Mesendoderm (in vitro differentiated cells): ENCODE measurements at places on chromosomes 3 and 15.

GRCh38 chr15:98651581-98652220, 3.4 kb downstream of the IGF1R start:
- H3K4me3 ChIP-seq = peak overlapping the region; percentile 66
- peaks cover 6% of the 10 kb centered on the region for H3K4me1 ChIP-seq
- DNase-seq = peak; percentile 85
- no peaks in the 10 kb centered on the region for H3K36me3 ChIP-seq
- H3K27me3 ChIP-seq = no peaks in the 10 kb centered on the region
- H3K27ac ChIP-seq = peak overlapping the region; percentile 82

- no peaks in the 10 kb centered on the region for H3K36me3 ChIP-seq
- DNase-seq = peak; percentile 39
- H3K27ac ChIP-seq = no peak overlapping the region
- no peaks in the 10 kb centered on the region for H3K27me3 ChIP-seq
- no peak overlapping the region for H3K4me3 ChIP-seq
Observed at GRCh38 chr3:70871909-70872656, 559.6 kb upstream of the MDFIC2 start.

DNA sequence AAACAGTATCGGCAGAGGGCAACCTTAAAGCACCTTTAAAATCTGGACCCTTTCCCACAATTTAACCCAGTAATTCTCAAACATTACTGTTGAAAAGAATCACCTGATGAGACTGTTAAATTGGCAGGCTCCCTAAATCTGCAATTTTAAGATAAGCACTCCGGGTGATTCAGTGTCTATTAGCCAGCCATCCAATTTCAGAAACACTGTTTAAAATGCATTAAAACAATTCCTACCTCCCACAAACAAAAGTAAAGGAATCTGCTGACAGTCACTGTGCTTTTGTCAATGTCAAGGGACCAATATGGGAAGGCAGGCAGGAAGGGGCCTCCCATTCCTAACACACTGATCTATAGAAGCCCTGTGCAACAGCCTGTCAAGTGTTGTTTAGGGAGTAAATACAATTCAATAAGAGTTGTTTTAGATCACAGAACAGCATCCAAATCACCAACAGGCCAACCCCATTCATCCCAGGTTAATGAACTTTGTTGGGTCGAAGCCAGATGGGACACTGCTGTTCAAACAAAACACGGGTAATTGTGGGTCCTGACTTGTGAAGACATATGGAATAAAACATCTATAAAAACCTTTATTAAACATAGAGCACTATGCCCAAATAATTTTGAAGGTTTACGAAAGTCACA, 21.4 kb downstream of the SIAH2 start:
- no peak overlapping the region for H3K4me3 ChIP-seq
- H3K36me3 ChIP-seq = no peaks in the 10 kb centered on the region
- peaks cover 12% of the 10 kb centered on the region for H3K4me1 ChIP-seq
- H3K27me3 ChIP-seq = no peaks in the 10 kb centered on the region
- DNase-seq = no peak

- no peaks in the 10 kb centered on the region for H3K27me3 ChIP-seq
- DNase-seq = no peak
- no peaks in the 10 kb centered on the region for H3K4me1 ChIP-seq
- H3K27ac ChIP-seq = no peak overlapping the region
Observed at GRCh38 chr15:31046759-31047359, 54.7 kb downstream of the TRPM1 start.

- no peak overlapping the region for H3K4me3 ChIP-seq
- H3K4me1 ChIP-seq = peaks cover 8% of the 10 kb centered on the region
- H3K27ac ChIP-seq = no peak overlapping the region
- DNase-seq = no peak
- no peaks in the 10 kb centered on the region for H3K27me3 ChIP-seq
Observed at GRCh38 chr3:129555616-129556357, 12.8 kb downstream of the H1-8 start.

- no peaks in the 10 kb centered on the region for H3K4me1 ChIP-seq
- H3K27me3 ChIP-seq = no peaks in the 10 kb centered on the region
- H3K36me3 ChIP-seq = no peaks in the 10 kb centered on the region
- H3K27ac ChIP-seq = no peak overlapping the region
- no peak overlapping the region for H3K4me3 ChIP-seq
Observed at GRCh38 chr3:70519913-70520659, 207.6 kb upstream of the MDFIC2 start.

- H3K27ac ChIP-seq = no peak overlapping the region
Observed at GRCh38 chr3:52487788-52488691, 7.1 kb upstream of the STAB1 start.

DNA sequence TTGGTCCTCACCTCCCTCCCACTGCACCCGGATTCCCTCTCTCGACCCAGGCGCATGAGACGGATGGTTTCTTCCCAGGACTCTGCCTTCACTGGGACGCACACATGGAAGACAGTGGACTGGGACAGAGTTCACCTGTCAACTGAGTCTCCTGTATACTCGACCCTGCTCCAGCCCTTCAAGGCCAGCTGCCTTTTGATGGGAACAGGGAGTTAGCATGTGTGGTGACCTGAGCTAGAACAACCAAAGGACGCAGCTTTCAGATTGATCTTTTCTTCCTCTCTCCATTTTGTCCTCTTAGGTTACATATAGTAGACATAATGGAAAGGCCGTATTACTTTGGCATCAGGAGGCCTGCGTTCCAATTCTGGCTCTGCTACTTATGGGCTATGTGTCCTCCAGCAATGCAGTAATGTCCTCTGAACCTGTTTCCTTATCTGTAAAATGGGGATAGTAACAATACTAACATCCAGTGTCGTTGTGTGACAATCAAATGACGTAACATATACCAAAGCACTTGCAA, 94.1 kb downstream of the PEX5L start:
- no peaks in the 10 kb centered on the region for H3K27me3 ChIP-seq
- H3K4me3 ChIP-seq = no peak overlapping the region
- no peak overlapping the region for H3K27ac ChIP-seq
- no peaks in the 10 kb centered on the region for H3K4me1 ChIP-seq
- no peaks in the 10 kb centered on the region for H3K36me3 ChIP-seq

GRCh38 chr3:33041909-33042308, 55.0 kb downstream of the GLB1 start:
- no peak for DNase-seq
- H3K36me3 ChIP-seq = no peaks in the 10 kb centered on the region
- H3K4me3 ChIP-seq = no peak overlapping the region

DNA sequence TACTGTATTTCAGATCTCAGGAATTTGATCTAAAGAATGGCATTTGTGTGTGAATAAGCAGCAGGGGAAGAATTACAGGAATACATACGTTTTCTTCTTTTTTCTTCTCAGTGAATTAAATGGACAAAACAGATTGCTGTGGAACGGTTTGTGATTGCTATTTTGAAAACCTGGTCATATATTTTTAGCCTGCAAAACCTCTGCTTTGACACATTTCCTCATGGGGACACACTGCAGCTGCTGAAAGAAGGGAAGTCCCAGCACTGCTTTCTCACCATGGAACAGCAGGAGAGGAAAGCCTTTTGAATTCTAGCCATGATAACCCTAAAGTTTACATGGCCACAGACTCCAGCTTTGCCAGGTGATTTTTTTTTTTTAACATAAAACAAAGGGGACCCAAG, 315.0 kb downstream of the OXSM start:
- H3K27me3 ChIP-seq = no peaks in the 10 kb centered on the region
- peak; percentile 25 for DNase-seq
- no peak overlapping the region for H3K27ac ChIP-seq
- no peaks in the 10 kb centered on the region for H3K36me3 ChIP-seq
- H3K4me3 ChIP-seq = no peak overlapping the region

GRCh38 chr3:72679540-72680198, 168.6 kb downstream of the SHQ1 start:
- DNase-seq = peak; percentile 67
- no peaks in the 10 kb centered on the region for H3K36me3 ChIP-seq
- no peaks in the 10 kb centered on the region for H3K27me3 ChIP-seq
- H3K27ac ChIP-seq = no peak overlapping the region
- no peaks in the 10 kb centered on the region for H3K4me1 ChIP-seq

DNA sequence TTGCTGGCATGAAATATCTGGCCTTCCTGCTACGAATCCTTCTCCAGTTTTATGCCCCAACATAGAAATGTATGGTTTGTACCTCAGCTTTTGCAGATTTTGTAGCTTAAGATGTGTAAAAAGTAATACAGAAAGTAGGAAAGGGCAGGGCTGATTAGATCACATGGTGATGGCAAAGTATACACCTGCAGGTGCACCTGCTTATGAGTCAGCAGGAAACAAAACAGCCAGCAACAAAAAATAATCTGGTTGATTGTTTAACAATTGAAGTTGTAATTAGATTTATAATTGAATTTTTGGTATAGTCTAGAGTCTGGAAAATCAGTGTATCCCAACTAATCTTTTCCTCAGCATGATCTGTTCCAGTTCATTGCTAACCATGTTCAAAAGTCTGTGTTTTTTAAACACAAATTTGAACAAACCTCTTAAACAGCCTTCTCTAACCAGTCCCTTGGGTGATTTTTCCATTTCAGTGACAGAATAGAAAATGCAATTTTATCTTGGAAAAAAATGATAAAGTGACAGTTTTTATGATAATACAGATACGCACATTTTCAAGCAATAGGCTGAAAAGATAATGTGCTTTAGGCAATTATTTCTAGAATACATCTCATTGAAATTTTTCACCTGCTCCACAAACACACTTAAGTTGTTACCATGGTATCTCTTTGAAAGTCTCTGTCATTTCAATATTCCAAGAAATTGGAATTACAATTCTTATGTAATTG, 477.4 kb downstream of the NAALADL2 start:
- no peaks in the 10 kb centered on the region for H3K36me3 ChIP-seq
- no peak overlapping the region for H3K27ac ChIP-seq
- no peak overlapping the region for H3K4me3 ChIP-seq

DNA sequence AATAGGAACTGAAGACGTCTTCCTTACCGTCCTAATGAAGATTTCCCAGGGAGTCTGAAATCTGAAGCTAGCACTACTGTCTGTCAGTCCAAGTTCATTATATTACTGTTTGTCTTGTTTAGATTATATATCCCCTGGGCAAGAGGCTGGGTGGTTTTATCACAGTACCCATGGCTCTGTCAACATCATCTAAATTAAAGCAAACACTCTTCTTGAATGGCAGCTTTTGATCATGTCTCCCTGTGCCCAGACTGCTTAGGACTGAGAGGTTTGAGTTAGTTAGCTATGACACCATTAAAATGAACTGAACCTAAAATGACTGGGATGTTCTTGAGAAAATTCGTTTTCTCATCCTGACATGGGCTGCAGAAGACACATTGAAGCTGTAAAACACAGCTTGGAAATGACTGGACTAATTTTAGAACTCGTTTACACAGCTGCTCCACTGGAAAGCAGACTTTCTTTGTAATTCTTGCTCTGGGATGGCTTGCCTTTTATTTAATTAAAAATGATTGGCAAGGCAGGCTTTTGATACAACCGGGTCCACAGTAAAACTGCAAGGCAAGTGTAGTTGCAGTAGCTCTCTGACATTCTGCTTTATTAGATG, 243.5 kb downstream of the MFSD1 start:
- H3K4me1 ChIP-seq = no peaks in the 10 kb centered on the region
- no peak for DNase-seq
- no peak overlapping the region for H3K27ac ChIP-seq
- H3K36me3 ChIP-seq = no peaks in the 10 kb centered on the region

DNA sequence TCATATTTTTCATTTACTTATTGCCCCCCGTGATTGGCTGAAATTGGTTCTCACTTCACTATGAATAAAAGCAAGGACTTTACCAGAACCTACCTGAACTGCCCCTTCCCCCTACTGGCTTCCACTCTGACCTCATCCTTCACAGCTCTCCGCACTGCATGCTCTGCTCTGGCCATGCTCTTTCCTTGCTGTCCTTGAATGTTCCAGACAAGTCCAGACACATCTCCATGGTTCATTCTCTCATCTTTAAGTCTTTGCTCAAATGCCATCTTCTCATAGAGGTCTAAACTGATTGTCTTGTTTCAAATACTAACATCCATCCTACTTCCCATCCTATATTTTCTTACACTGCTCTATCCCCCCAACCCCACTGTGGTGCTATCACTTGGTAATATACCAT, 129.4 kb downstream of the CHST2 start:
- DNase-seq = no peak
- no peaks in the 10 kb centered on the region for H3K27me3 ChIP-seq
- H3K27ac ChIP-seq = no peak overlapping the region

GRCh38 chr3:79383402-79384012, 384.3 kb downstream of the ROBO1 start:
- H3K27me3 ChIP-seq = no peaks in the 10 kb centered on the region
- H3K4me3 ChIP-seq = no peak overlapping the region

- DNase-seq = peak; percentile 82
- H3K27me3 ChIP-seq = no peaks in the 10 kb centered on the region
- peaks cover 6% of the 10 kb centered on the region for H3K4me1 ChIP-seq
- H3K27ac ChIP-seq = peak overlapping the region; percentile 34
- H3K36me3 ChIP-seq = no peaks in the 10 kb centered on the region
Observed at GRCh38 chr3:14410503-14411165, 8.2 kb downstream of the SLC6A6 start.

DNA sequence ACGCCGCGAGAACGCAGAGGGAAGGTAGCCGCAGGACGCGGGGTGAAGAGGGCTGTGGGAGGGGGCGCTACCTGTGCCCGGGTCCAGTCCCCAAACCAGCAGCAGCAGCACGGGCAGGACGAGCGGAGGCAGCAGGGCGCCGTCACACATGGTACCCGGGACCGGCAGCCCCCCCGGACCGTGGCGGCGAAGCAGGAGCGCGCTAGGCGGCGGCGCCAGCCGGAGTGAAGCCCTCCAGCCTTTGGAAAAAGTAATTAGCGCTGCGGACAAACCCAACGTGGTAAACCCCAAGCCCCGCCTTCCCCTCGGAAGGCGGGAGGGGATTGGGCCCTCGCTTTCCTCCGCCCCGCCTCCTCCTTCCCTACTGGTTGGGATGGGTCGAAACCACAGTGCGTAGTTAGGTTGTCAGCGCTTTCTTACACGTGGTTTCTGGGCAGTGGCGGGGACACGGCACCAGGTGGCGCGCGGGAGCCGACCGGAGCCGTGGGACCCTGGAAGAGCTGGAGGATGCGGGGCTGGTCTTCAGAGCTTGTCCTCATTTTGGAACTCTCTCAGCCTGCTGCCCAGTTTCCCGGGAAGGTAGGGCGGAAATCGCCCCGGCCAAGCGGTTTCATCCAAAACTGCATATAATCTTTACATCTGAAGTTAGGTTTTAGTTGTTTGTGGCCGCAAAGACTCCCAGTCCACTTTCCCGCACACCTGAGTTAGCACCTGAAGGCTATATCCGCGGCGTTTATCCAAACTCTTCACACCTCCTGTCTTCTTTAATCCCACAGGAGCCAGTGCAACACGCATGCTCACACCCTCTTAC, at the start of gene ADAMTS17:
Gene ADAMTS17 (minus strand): TSS at position 226 of the 811 bp plus-strand sequence. CDS start 76 bp downstream, at position 150.
- H3K4me3 ChIP-seq = peak within 1 kb of the TSS; percentile 22
- no peaks in the 10 kb centered on the region for H3K36me3 ChIP-seq
- H3K27ac ChIP-seq = no peak within 1 kb of the TSS
- no peaks in the 10 kb centered on the region for H3K4me1 ChIP-seq
- DNase-seq = peak; percentile 97
- peaks cover 2% of the 10 kb centered on the region for H3K27me3 ChIP-seq

GRCh38 chr3:104907507-104907906, 459.2 kb upstream of the ALCAM start:
- H3K4me3 ChIP-seq = no peak overlapping the region
- H3K27me3 ChIP-seq = no peaks in the 10 kb centered on the region
- H3K4me1 ChIP-seq = no peaks in the 10 kb centered on the region
- no peak overlapping the region for H3K27ac ChIP-seq
